ENCODE measurements at places on chromosomes 6 and 20.

DNA sequence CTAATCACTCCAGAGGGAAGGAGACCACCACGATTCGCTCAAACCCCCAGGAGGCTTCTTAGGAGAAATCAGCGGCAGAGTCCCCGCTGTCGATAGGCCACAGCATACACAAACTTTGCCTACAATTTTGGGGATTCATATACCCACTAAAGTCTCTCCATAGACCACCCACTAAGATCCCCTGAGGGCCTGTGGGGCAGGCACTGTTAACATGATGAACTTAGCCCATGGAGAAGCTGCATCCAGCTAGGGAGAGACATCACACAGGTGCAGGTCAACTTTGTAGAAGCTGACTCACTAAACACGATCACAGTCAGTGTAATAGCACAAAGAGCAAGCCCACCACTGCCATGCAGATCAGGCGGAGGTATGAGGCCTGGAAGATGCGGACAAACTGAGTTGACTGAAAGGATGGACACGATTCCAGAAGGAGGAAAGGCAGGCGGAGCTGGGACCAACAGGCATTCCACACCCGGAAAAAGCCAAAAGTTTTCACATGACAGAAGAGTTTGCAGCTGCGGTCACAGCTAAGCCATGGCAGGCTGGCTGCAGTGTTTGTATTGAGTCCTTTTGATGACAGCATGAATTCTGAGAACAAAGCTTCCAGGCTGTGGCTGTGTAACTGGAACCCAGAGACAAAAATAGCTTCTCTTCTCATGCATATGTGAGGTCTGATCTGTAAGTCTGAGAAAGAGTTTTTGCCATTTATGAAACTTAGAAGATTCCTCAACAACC is 75.7 kb upstream of the QKI start:
- DNase-seq = no peak

- DNase-seq = no peak
Measured at GRCh38 chr6:46273911-46274310, 103.1 kb upstream of the ENPP5 start.

GRCh38 chr20:32386091-32386490 is 28.0 kb downstream of the ASXL1 start:
- DNase-seq = no peak

DNA sequence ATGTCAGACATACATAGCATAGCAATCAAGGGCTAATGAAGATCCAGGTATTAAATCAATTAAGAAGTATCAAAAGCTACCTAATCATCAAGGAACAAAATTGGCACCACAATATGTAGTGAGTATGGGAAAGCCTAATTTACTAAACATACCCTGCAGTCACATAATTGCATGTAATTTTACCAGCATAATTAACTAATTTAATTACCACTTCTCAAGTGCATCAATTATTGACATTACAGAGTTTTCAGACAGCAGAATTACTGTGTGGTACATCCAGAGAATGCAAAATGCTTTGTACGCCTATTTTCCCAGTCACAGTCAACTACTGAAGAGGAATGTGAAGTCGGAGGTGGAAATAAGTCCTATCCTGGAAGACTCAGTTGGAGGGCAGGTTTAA is 279.0 kb upstream of the ID4 start:
- DNase-seq = no peak

DNA sequence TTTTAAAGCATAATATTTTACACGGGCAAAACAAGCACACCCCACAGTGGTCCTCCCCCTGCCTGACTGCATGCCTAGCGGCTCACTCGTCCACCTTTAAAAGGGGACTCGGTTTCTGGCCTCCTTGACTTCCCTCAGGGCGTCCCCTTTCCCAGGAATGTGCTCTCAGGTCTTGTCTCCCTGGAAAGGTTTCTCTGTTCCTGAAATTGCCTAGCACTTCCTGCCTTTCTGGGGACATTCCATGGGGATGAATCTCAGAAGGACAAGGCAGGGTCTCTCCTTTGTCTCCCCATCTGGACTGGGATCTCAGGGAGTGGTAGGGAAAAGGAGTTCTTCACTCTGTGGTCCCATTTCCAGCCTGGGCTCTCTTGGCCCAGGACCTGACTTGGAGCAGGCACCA is 4.9 kb downstream of the TCF15 start:
- DNase-seq = no peak

GRCh38 chr6:20652299-20653084 is 118.2 kb downstream of the CDKAL1 start:
- no peak for DNase-seq

- no peak for DNase-seq
Measured at GRCh38 chr6:81105998-81106397, 646.5 kb downstream of the TENT5A start.

GRCh38 chr6:136526937-136527336 is 23.3 kb downstream of the MAP7 start:
- no peak for DNase-seq

GRCh38 chr20:63065911-63066310 is 59.1 kb upstream of the BHLHE23 start:
- no peak for DNase-seq

GRCh38 chr6:117451671-117452070 is 25.9 kb upstream of the ROS1 start:
- DNase-seq = no peak

DNA sequence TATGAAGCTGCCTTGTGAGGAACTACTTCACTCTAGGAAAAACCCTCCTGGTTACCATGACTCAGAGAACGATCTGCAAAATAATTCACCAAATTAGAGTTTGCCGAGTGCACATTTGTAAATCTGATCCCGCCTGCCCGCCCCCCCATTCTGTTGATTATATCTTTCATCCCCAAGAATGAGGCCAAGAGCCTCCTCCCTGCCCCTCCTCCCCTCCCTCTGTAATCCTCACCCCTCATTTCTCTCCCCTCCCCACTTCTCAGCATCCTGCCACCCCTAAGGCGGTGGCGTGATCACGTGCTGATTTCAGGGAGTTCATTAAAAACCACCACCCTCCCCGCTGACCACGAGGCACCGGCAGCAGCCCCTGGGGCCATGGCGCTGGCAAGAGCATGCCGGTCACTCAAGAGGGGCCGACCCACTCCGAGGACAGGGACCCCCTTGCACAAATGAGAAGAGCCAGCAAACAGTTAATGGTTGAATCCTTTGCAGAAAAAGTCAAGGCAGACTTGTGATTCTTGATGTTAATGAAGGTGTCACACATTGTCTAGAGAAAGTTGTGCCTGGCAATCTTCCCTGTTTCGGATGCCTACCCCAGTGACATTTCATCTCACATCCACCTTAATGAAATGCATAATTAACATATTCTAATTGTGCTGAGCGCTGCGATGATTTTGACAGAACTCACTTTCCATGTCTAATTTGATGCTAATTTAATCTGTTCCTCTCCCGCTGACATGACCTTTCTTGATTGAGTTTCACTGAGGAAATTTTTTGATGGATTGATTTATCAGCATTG is 247.9 kb downstream of the ZNF217 start:
- no peak for DNase-seq

- DNase-seq = no peak
Measured at GRCh38 chr6:119633461-119633860, 283.9 kb upstream of the MAN1A1 start.

DNA sequence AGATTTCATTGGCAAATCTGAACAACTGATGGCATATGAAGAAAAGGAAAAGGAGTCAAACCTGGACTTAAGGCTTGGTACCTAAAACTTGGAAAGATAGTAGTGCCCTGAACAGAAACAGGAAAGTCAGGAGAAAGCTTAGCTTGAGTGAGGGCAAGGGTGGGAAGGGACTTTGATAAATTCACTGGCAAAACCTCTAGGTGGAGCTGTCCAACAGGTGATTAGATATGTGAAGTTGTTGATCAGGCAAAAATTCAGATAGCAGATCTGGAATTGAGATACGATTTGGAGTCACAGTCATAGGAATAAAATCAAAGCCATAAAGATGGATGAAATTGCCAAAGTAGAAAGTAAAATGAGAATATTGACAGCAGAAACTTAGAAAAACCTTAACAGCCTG is 16.1 kb upstream of the ZNF292 start:
- DNase-seq = peak; percentile 23

GRCh38 chr6:163806755-163807499 is 392.4 kb downstream of the QKI start:
- DNase-seq = no peak

DNA sequence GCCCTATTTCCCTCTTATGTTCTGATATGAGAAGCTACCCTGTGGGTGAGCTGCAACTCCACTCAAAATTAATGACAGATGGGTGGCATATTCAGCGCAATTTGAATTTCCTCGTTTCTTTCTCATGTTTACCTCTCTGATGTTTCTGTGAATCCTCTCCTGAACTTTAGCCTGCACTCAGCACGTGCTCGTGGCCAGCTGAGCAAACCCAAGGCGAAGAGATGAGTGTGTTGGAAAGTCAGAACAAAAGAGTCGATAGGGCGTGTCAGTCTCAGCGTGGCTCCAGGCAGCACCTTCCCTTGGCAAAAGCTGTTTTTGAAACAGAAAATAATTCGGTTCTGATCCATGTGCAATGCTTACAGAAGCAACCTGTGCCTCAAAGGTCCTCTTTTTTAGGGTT is 226.1 kb upstream of the GMDS start:
- no peak for DNase-seq

GRCh38 chr6:7672066-7673062 is 53.5 kb upstream of the BMP6 start:
- DNase-seq = no peak

DNA sequence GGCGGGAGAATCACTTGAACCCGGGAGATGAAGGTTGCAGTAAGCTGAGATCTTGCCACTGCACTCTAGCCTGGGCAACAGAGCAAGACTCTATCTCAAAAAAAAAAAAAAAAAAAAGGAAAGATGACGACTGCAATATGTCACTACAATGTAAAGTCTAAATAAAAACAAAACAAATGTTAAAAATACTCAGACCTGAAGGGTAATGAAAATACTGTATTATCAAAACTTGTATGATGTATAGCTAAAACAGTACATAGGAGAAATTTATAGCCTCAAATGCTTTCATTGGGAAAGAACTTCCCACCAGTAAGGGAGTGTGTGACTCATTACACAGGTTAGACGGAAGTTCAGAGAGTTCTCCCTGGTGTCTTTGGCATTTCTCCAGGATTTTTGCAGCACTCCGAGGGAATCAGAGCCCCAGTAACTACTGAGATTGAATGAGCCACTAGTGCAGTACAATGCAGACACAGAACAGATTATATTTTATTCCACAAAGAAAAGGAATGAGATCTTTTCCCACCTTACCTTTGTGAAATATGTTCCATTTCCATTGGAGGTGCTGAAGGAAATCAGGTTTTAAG is 12.5 kb upstream of the RALGAPB start:
- no peak for DNase-seq

- no peak for DNase-seq
Measured at GRCh38 chr20:13017235-13017634, 8.5 kb downstream of the SPTLC3 start.

GRCh38 chr6:37856285-37856684 is 36.8 kb downstream of the ZFAND3 start:
- DNase-seq = no peak

GRCh38 chr6:155213611-155214372 is 50.0 kb upstream of the CLDN20 start:
- DNase-seq = no peak

DNA sequence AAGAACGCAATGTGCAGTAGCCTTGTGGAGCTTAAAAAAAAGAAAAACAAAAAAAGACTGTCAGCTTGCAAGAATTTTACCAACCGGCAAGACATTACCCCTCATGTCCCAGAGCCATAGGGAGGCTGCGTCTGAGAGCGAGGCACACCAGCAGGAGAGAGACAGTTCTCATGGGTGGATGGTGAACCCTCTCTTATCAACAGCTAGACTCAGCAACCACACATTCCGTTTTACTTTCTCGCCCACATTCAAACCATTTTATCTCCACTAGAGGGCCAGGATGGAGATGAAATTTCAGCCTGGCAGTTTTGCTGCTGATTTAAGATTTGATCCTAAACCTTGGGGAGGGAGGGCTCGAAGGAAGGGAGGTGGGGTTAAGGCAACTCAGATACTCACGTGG is 247.0 kb downstream of the ATXN1 start:
- no peak for DNase-seq

DNA sequence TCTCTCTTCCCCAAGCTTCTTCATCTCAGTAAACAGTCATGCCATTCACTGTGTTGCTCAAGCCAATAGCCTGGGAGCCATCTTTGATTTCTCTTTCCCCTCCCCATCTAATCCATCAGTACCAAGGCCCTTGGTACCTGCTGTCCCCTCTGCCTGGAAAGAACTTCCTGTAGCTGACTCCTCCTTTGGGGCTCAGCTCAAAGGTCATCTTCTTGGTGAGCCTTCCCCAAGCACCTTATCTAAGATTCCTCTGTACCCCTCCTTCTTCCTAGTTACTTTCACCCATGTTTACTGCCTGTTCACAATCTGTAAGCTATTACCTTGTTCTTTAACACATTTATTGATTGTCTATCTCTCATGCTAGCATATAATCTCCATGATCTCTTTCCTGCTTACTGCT is 3.5 kb downstream of the AARS2 start:
- no peak for DNase-seq

GRCh38 chr20:3045042-3045815 is 623 bp upstream of the MRPS26 start:
- peak; percentile 28 for DNase-seq

DNA sequence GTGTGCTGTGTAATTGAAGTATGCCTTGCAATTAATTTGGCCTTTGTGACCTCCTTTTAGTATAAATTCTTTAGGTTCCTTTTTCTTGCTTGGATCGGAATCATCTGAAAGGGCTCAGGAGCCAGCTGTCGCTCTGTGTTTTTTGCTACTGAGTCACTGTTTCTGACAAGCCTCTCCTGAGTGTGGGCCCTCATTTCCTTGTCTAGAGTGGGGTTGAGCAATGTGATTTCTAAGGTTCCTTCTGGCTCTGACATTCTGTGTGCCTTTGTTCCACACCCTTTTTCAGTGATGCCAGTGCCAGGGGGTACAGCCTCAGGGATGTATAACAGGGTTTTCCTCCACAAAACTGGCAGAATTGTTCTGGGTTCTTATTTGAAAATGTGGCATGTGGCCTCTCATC is 26.5 kb downstream of the DAAM2 start:
- no peak for DNase-seq

DNA sequence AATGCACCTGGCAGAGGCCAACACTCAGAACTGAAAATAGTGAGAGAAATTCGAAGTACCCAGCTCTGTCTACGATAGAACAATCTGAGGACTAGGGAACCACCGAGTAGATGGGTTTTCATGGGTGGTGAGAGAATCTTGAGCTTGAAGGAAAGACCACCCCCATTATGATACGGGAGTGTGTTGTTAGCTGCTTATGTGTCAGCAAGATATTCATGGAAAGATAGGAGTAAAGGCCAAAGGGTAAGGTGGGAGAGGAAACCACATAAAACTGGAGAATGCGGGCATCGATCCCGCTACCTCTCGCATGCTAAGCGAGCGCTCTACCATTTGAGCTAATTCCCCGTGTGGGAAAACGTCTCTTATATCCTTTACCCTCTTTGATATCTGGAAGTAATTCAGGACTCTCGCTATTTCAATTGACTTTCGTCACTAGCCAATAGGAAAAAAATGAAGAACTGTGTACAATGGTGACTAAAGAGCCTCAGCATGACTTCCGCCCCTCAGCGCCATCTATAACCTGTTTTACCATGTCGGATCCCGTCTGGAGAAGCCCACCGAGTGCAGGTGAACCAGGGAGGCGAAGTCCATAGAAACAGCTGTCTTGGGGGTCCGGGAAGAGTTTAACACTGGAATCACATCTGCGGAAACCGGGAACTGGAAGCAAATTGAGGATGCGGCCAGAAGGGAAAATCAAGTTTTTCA is 25.0 kb upstream of the ABT1 start:
- no peak for DNase-seq

Data from T-helper 9 cell (primary cell).